CD8-positive, alpha-beta memory T cell (primary cell): ENCODE measurements at places on chromosomes 4 and X. TPM values are rescaled to one million over a fixed set of nuclear protein-coding genes. Genes with fewer than 3 reads are reported as not detected.

RASSF6 gene
- not detected for total RNA-seq

MCF2 gene
- total RNA-seq: 0.22 TPM

FMR1NB gene
- not detected for total RNA-seq

RAI2 gene
- 0.64 TPM for total RNA-seq

ABLIM2 gene
- total RNA-seq: 1.1 TPM

TSC22D3 gene
- total RNA-seq: 45.0 TPM

CENPU gene
- total RNA-seq: 56.9 TPM

DCHS2 gene
- not detected for total RNA-seq

UGT2B28 gene
- not detected for total RNA-seq

CBR4 gene
- total RNA-seq: 14.2 TPM

RAB9B gene
- 0.44 TPM for total RNA-seq

BEX5 gene
- total RNA-seq: 1.5 TPM

PI4K2B gene
- total RNA-seq: 38.9 TPM

TMEM154 gene
- 11.5 TPM for total RNA-seq

AKAP14 gene
- total RNA-seq: not detected

HSD17B13 gene
- total RNA-seq: 0.22 TPM

GRCh38 chr4:41437111-41437536 is 100.8 kb upstream of the LIMCH1 start:
- DNase-seq: no peak

GRCh38 chr4:185304944-185305690 is 90.6 kb downstream of the LRP2BP start:
- no peak for DNase-seq

DNA sequence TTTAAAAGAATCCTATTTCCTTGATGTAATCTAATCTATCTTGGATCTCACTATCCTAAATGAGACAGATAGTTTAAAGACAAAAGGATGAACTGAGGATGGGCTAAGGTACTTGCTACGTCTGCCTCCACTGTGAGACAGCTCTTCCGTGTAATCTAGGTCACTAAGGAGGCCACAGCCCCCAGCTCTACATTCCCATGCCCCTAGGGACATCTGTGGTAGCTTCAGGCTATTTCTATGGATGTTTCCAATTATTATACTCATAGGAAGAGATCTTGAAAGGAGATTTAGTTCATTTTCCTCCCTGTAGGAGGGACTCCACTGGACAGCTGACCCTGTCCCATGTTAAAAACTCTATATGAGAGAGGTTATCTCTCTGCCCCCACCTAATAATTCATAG is 140.8 kb upstream of the TRPC5 start:
- DNase-seq: no peak

- no peak for DNase-seq
These were observed 52.2 kb downstream of the SPATA18 start for GRCh38 chr4:52103319-52103718.

DNA sequence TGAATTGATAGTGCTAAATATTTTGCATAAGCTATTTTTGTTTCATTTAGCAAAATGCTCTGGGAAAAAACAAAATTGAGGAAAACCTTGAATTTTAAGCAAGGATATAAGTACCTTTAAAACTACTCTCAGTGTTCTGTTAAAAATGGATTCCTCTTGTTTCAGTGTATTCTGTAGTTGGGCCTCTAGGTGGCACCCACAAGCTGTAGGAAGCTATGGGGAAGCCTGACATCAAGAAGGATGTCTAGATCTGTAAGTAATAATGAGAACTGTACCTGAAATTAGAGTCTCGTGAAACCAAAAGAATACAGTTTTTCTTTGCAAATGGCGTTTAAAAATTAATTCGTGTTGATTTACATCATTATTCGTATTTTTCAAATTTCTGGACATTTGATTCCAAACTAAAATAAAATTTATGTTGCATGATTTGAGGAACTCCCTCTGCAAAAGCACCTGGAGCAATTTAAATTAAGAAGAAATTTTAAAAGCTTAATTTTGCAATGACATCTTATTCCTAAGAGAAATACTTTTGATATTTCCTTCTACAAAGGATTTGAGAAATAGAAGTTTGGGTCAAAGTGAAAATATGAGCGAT is 51.2 kb downstream of the TMPRSS11E start:
- peak; percentile 65 for DNase-seq

DNA sequence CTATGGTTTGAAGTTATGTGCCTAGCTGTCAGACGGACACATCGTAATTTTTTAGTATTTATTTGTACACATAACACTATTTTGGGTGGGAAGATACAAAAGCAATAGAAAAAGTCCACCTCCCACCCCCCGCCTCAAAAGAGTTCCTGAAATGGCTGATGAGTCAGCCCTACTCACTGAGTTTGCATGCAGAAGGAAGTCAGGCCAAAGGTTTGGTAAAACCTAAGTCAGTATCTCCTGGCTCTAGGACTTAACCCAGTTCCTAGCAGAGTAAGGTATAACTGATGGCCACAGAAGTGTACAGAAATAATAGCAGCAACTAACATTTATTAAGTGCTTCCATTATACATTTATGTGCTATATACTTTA is 2.9 kb upstream of the KLHL2 start:
- no peak for DNase-seq

DNA sequence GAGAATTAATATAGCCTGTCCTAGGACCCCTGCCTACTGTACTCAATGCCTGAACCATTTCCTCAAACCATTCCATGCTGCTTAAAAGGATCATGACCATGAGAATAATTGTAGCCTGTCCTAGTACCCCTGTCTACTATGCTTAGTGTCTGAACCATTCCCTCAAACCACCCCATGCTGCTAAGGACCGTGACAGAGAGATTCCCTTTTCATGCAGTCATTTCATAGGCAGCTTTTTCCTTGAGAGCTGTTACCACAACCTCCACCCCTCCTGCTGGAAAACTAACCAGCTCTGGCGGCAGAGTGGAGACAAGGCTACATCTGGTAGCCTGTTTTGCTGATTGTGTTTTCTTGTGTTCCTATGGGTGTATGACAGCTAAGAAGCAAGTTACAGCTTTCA is 174.9 kb upstream of the SMARCAD1 start:
- DNase-seq: no peak

GRCh38 chrX:12149670-12150407 is 11.6 kb downstream of the FRMPD4 start:
- no peak for DNase-seq

GRCh38 chr4:136306361-136306760 is 1225.9 kb downstream of the PCDH18 start:
- no peak for DNase-seq

- DNase-seq: no peak
These were observed 137.3 kb upstream of the FTHL17 start for GRCh38 chrX:31209005-31209628.

- DNase-seq: no peak
These were observed 89.0 kb upstream of the NMU start for GRCh38 chr4:55725057-55725456.

- DNase-seq: no peak
These were observed 179.4 kb downstream of the DHRSX start for GRCh38 chrX:2321411-2321810.

GRCh38 chr4:65724973-65725372 is 54.7 kb upstream of the EPHA5 start:
- DNase-seq: no peak

- no peak for DNase-seq
These were observed 305.1 kb upstream of the RASGEF1B start for GRCh38 chr4:81776794-81777193.

GRCh38 chr4:54800831-54801530 is 143.2 kb downstream of the KIT start:
- DNase-seq: no peak

GRCh38 chr4:11111876-11112275 is 316.8 kb downstream of the HS3ST1 start:
- no peak for DNase-seq

GRCh38 chr4:52126966-52127365 is 75.9 kb downstream of the SPATA18 start:
- DNase-seq: no peak

DNA sequence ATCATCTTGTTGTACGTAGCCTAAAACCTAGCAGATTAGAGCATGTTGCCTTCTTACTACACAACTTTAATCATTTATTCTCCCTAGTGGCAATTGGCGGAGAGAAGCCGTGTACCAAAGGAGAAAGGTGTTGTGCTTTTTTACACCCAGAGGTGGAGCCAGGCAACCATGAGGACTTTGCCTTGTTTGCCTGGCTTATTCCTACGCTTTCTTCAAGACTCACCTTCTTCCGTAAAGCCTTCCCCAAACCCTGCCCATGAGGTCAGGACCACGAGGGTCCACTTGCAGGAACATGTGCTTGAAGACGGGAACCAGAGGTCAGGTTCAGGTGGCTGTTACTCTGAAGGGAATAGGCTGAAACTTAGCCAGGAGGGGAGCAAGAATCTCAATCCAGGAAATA is 290.5 kb downstream of the RAB28 start:
- DNase-seq: no peak

GRCh38 chr4:141275834-141276233 is 55.1 kb downstream of the ZNF330 start:
- DNase-seq: no peak

DNA sequence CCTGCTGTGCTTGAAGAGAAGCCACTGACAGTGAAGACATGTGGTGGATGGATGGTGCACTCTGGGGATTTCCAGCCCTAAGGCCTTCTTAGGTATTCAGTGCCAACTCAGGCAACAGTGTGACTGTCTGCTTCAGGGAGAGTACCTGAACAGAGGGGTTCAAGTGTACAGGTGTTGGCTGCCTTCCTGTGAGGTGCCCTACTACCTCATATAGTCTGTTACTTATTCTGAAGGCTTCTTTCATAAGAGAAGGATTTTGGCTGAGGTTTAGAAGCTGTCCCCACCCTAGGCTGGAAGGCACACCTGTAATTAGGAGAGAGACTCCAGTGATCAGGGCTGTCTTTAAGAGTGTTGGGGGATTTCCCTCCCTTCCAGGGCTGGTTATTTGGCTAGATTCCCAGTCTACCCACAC is 1.8 kb downstream of the FTHL17 start:
- DNase-seq: no peak

DNA sequence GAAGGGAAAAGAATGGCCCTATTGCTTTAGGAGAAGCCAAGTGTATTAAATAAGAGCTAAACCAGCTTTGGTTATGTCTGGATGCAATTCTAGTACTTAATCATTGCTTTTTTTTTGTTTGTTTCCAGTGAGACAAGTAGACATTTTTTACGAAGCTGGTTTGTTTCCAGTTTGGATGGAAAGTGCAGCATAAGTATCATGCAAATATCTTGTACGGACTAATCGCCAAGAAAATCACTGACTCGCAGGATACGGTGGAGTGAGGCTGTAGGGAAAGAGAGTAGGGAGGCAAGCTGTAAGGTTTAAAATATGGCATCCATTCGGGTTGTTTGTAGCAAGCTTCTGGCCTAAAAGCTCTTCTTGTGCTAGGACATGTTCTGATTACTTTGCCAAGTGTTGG is 64.8 kb downstream of the HPGD start:
- no peak for DNase-seq

- no peak for DNase-seq
These were observed 51.2 kb upstream of the SPANXN3 start for GRCh38 chrX:143568467-143568866.

DNA sequence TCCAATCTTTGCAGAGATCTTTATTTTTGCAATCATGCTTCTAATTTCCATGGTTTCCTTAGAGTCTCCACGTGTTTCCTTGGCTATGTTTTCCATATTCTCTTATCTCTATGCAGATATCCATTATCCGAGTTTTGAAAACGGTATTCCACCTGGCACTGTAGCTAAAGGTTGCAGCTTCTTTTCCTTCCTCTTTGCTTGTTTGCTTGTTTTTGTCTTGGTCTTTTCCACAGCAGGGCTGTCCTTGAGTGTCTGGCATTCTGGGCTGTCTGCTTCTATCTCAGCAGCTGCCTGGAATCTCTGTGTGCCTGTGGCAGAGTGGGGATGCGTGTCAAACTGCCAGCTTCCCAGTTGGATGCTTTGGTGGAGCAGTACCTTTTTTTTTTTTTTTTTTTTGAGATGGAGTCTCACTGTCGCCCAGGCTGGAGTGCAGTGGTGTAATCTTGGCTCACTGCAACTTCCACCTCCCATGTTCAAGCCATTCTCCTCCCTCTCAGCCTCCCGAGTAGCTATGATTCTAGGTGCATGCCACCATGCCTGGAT is 46.9 kb downstream of the WFS1 start:
- DNase-seq: no peak

GRCh38 chr4:157076578-157076947 is 613 bp downstream of the GLRB start:
- no peak for DNase-seq

- no peak for DNase-seq
These were observed 50.8 kb upstream of the ELF2 start for GRCh38 chr4:139227729-139228404.

DNA sequence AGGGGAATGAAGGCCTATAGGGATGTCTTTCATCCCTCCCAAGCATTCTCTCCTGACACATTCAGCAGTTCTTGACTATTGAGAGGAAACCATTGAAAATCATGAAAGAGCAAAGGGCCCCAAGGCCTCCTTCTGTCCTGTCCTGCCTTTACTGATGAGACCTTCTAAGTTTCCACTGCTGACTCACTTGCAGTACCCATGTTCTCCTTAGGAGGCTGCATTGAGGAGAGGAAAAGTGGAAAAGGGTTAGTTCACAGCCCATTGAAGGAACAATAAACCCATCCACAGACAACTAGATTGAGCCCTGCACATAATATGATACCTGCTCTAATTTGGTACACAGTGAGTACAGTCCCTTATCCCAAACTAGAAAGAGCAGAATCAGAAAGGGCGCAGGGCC is 115.1 kb upstream of the PNPLA4 start:
- no peak for DNase-seq

DNA sequence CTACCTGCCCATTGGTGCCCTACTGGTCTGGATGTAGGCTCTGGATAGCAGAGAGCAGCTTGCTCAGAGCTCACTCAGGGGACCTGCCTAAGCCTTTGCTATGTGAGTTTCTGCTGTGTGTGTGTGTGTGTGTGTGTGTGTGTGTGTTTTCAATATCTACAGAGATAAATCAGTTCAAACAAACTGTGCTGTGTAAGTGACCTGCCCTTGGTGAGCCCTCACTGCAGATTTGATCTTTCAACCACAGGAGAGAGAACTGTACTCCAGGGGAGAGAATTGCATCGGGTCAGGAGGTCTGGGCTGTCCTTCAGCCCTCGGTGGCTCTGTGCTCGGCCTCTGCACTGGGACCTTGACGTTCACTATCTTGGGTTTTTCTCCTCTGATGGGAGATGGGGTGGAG is 35.0 kb upstream of the CDKN2AIP start:
- DNase-seq: no peak

GRCh38 chrX:19792412-19792811 is 95.0 kb downstream of the SH3KBP1 start:
- DNase-seq: no peak

DNA sequence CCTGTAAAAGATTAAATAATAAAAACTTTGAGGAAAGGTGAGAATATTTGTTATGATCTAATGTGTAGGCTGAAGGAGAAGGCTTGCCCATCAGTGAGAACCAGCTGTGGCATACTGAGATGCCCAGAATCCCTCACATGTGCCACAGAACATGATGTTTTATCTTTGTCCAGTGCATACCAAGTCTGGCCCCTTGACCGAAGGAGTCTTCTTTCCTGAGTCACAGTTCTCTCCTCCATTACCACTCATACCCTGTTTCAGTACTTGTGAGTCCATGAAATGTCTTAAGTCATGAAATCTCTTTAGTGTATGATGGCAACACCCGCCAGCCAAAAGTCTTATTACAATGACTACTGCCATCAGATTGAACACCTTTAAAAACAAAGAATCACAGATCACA is 42.7 kb downstream of the PPARGC1A start:
- DNase-seq: no peak

GRCh38 chr4:135354876-135355275 is 1153.3 kb upstream of the PABPC4L start:
- DNase-seq: no peak
